ENCODE measurements at places on chromosomes 5 and 9.
A peak's percentile ranks its signal among the peaks of the same experiment; 100 is the strongest.

- no peak for DNase-seq
Observed at GRCh38 chr9:95528908-95529502, 12.2 kb upstream of the PTCH1 start.

GRCh38 chr9:8206720-8207119 is 407.1 kb upstream of the DMAC1 start:
- DNase-seq: no peak

DNA sequence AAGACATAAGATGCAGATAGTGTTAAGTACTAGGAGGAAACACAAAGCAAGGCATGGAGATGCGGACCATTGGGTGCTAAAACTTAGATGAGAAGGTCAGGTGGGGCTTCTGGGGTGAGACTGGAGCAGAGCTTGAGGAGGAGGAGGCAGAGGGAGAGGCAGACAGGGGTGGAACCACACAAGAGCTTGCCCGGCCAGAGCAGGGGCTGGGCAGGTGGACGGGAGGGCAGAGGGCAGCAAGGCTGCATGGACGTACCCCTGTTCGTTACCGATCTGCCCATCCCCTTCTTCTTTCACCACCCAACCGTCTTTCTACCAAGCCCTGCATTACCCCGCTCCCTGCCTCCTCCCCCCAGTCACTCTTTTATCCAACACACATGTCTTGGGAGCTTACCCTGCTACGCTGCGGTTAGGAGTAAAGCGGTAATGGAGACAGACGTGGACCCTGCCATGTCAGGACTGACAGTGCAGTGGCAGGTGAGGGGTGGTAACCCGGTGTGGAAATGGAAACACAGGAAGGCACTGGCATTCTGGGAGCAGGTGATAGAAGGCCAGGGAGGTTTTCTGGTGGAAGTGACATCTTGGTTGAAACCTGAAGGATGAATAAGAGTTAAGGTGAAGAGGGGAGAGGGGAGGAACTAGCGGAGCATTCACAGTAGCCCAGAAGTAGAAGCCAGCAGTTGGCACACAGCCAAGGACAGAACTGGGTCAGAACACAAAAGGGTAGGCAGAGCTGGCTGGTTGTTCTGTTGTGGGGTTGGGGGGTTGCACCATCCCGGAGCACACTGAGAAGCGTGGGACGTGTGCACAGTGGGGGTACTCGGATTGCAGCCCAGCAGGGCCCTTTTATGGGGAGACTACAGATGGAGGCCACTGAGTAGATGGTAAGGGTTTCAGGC is 167.2 kb downstream of the CACNA1B start:
- DNase-seq: no peak

DNA sequence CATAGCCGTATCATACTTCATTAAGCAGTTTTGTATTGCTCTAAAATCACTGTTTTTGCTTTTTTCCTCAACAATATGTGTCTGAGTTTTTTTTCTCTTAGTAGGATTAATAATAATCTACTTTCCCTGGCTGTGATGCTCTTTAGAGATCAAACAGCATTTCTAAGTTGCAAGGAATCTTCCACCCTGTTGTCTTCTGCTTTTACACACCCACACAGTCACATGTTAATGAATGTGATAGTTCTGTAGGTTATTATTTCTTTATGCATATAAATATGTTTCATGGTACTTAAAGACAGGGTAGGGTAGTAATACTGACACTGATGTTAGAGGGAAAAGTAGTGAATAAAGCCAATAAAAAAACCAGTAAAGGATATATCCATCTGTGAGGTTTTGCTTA is 29.3 kb downstream of the SLC44A1 start:
- DNase-seq: no peak

GRCh38 chr5:50711280-50711679 is 44.8 kb downstream of the PARP8 start:
- peak; percentile 49 for DNase-seq

- no peak for DNase-seq
Observed at GRCh38 chr5:1911773-1912235, 29.1 kb upstream of the IRX4 start.

GRCh38 chr9:108486831-108487230 is 369.0 kb downstream of the ACTL7B start:
- DNase-seq: no peak

- DNase-seq: no peak
Observed at GRCh38 chr5:36478646-36479317, 127.6 kb upstream of the SLC1A3 start.

Data from activated CD4-positive, alpha-beta T cell treated with anti-CD3 and anti-CD28 coated beads for 4 hours (primary cell).